Occipital lobe (tissue), 3 donors: ENCODE measurements at places on chromosomes 7 and 10.
A peak's percentile ranks its signal among the peaks of the same experiment; 100 is the strongest.

GRCh38 chr10:45404087-45404769 lies 30.2 kb downstream of the ALOX5 start:
- DNase-seq: no peak

GRCh38 chr10:30453764-30454527 lies 20.0 kb downstream of the MAP3K8 start:
- DNase-seq: no peak

GRCh38 chr10:43128331-43128730 lies 9.9 kb upstream of the CSGALNACT2 start:
- DNase-seq: no peak

DNA sequence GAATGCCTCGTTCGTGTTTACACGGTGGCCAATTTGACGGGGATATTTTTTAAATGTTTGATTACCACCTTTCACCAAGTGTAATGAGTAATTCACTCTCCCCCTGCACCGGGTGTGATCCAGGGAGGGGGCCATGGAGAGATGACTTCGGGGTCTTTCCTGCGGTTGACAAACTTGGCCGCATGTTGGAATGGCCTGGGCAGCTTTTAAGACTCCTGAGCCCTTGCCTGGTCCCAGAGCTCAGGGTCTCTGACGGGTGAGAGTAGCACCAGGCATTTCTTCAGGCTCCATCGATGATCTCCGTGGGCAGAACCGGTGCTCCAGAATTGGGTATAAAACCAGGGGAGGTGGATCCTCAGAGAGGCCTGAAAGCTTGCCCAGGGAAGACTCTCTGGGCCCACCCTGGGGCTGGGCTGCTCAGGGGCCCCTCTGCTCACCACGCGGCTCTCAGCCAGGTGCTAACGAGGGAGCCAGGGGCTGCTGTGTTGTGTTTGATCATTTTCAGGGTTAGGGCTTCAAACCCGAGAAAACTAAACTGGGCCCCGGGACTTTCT lies 882 bp downstream of the ZNF282 start:
- no peak for DNase-seq

DNA sequence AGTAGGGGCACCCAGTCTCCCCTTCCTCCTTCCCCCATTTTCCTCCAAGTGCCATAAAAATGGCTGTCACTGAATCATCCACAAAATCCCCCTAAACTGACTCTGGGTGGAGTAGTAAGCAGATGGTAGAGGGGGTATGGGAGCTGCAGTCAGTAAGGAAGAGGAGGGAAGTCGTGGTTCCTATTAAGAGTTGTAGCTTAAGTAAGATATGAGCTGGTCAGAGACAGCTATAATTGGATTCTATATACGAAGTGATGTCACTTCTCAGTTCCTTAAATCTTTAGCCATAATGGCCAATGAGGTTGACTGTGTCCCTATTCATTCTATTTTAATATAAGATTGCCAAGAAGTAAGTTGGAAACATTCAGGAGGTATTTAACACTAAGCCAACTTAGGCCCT lies 131.7 kb downstream of the SLC16A9 start:
- no peak for DNase-seq

DNA sequence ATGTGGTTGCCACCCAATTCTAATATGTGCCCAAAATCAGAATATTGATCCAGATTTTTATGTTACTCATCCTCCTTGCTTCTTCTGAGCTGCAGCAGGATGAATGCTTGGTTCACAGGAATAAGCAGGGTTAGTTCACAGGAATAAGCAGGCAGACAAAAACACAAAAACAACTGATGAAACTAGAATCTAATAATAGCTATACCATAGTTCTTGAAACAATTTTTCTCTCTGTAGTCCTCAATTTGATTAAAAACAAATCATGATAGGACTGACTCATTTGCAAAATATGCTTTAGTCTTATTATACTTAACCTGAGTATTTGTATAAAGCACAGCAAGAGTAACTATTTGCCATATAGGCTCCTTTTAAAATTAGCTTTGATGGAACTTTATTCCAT lies 24.4 kb upstream of the ARHGAP12 start:
- DNase-seq: no peak

GRCh38 chr7:92790992-92791391 lies 45.4 kb downstream of the CDK6 start:
- DNase-seq: peak; percentile 20

DNA sequence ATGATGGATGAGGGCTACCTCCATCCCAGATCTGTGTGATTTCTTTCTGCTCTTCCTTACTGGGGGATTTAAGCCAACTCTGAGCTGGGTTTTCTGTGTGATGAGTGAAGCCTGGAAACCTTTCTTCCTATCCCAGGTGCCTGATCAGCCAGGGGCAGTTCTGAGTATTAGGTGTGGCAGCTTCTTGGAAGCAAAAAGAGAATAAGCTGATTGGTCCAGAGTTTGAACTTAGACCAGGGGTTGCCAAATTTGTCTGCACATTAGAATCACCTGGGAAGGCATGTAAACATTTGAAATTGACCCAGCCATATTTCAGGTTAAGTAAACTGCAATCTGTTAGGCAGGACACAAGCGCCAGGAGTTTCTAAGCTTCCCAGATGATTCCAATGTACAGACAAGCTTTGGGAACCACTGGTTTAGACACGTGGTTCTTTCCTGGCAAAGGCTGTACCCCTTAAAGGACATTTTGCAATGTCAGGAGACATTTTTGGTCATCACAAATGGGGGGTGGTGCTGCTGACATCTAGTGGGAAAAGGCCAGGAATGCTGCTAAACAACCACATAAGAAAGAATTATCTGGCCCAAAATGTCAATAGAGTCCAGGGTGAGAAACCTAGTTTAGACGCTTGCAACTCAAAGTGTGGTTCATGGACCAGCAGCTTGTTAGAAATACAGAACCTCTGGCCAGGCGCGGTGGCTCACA lies 160.5 kb upstream of the GHITM start:
- no peak for DNase-seq
